ENCODE measurements at places on chromosomes 3 and 15.

- DNase-seq, result no peak
Observed at GRCh38 chr3:17259685-17260084, 374.9 kb downstream of the PLCL2 start.

GRCh38 chr15:40499931-40500330 lies 29.1 kb downstream of the CHST14 start:
- DNase-seq, result no peak

- no peak for DNase-seq
Observed at GRCh38 chr3:43366481-43366880, 80.1 kb downstream of the SNRK start.

GRCh38 chr3:13148126-13148525 lies 74.9 kb upstream of the IQSEC1 start:
- DNase-seq, result no peak

- no peak for DNase-seq
Observed at GRCh38 chr3:109116031-109116430, 1.9 kb downstream of the MORC1 start.

- DNase-seq, result no peak
Observed at GRCh38 chr3:179671747-179672242, 19.0 kb downstream of the USP13 start.
